CD4-positive, alpha-beta T cell treated with Interleukin-15 for 4 hours (primary cell): ENCODE measurements at places on chromosomes 1 and 21.

GRCh38 chr1:195664628-195665027 lies 943.6 kb downstream of the KCNT2 start:
- no peak for DNase-seq

DNA sequence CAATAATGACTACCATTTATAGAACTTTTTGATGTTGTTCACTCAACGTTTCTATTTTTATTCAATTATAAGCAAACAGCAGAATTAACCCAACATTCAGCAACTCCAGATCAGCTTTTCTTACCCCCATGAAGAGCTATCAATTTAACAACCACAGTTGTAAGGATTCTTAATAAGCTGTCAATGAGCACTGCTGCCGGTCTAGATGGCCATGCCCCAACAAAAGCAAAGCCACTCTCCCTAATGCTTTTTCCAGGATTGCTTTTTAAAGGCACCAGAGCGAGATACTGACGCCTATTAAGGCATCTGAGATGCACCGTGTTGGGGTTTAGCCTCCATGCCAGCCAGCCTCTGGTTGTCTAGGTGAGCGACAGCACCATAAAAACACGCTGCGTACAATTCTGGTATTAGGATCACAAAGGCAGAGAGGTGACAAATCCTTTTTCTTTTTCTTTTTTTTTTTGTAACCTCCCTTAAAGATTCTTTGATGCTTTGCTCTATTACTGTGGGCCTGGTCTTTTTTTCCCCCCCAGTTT lies 39.5 kb downstream of the PTPRC start:
- peak; percentile 80 for DNase-seq

DNA sequence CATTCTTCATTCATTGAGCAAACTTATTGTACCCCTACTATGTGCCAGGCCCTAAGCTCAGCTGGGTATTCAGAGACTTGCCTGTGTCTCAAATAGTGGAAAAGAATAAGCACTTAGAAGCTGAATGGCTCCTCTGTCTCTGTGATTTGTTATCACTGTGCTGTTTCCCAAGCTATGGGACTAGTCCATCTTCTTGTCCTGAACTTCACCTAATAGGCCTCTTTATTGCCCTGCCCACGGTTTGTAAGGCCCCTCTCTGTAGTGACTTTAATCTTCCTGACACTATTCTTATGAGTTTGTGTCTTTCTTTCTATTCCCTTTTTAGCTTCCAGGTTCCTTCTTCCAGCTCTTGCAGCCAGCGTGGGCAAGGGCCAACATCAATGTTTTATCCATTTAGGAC lies 85.4 kb upstream of the LPGAT1 start:
- no peak for DNase-seq

DNA sequence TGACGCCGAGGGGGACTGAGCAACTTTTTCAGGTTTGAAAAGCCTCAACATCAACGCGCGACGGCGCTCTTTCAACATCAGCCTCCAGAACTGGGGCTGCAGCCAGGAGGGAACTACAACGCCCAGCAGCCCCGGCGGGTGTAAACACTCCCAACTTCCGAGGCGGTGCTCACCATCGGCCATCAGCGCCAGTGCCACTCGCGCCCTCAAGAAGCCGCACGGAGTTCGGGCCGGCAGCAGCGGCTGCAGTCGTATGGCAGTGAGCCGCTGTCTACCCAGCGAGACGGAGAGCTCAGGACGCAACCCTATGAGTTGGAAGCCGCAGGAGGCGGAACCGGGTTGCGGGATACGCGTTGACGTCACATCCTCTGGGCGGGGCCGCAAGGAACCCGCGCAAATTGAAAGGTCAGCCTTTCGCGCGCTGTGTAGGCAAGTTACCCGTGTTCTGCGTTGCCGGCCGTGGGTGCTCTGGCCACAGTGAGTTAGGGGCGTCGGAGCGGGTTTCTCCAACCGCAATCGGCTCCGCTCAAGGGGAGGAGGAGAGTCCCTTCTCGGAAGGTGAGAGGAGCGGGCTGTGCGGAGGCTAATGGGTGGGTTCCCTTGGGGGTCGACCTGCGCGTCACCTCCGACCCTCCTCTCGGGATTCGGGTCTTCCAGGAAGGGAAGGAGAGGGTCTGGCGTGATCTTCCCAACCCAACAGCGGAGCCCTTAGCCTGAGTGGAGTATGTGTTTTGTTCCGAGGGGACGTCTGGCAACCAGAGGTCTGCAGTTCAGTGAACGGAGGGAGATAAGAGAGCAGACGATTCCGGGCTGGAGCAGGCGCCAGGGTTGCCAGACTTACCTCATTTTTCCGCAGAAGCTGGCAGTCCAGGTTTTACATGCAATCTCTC lies at the start of gene EXO1:
Gene EXO1 (plus strand): TSS at position 409 of the 890 bp plus-strand sequence. CDS start 2,222 bp downstream, outside the sequence.
- DNase-seq, result peak; percentile 86

DNA sequence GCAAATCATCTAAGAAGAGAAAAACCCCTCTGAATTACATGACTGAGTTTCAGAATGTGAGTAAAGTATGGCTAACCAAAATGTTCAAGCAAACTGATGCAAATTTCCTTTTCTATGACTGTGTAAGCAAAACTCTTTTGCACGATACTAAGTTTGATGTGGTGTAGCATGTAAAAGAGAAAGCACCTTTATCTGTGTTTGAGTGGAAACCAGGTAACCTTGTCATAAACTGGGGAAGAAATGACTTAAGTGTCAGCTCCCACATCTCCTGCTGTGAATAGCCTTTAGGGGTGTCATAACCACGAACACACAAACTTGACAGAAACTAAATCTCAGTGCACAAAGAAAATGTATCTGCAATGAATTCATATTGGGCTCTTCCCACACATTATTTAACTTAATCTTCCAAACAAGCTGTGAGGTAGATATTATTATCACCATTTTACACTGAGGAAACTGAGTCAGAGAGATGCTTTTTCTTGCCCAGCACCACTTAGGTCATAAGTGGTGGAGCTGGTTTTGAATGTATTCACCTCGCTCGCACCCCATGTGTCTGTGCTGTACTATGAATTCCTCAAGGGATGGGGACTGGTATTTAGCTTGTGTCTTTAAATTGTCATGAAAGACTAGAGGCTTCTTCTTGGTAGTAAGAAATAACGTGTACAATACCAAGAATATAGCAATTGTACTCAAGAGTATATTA lies 32.9 kb upstream of the IL12RB2 start:
- DNase-seq, result peak; percentile 1

GRCh38 chr1:102174259-102174863 lies 177.6 kb upstream of the OLFM3 start:
- no peak for DNase-seq

GRCh38 chr1:241586905-241587512 lies 53.2 kb downstream of the CHML start:
- no peak for DNase-seq

DNA sequence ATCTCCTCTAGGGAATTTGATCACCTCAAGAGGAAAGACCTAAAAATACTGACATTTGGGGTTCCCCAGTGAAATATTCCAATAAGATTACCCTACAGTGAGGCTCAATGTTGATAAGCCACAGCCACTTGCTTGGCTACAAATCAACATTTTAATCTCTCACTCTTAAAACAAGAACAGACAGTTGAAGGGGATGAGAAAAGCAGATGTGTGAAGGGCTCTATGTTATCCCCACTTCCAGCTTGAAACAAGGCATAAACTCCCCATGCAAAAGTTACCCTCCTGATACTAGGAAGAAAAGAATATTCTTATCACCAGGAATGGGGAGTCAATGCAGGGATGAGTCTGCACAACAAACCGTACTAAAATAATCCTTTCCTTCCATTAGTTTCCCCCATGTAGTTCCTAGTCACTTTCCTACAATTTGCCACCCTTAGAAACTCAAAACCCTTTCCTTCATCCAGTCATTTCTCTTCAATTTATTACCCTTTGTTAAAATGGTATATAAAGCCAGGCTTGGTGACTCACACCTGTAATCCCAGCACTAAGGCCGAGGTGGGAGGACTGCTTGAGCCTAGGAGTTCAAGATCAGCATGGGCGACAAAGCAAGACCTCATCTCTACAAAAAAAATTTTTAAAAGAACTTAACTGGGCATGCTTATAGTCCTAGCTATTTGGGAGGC lies 29.5 kb downstream of the LPGAT1 start:
- DNase-seq, result no peak

DNA sequence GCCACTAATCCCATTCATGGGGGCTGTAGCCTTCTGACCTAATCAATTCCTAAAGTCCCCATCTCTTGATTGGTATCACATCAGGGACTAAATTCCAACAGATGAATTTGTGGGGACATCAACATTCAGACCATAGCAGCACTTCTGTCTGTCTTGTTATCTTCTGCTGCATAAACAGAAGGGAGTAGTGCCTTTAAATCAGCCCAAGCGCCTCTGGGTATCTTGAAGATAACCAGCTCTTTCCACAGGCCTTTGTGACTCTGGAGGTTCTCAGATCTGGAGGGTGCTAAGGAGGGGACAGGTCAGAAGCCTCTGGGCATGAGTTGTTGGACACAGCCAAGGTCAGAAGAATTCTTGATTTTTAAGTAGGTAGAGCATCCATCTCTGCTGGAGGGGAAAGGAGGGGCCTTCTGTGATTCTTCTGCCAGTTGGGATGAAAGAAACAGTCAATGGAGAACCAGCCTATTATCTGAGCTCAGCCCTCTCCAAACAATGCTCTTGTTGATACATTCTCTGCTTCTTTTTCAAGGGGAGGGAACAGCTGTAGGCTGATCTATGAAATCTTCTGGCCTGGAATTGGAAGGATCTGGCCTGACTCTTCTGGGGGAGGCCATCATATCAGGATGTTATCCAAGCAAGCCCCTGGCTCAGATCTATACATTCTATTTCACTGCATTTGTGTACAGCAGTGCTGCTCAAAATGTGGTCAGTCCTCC lies 31.3 kb upstream of the LRIG2 start:
- no peak for DNase-seq
